ENCODE measurements at places on chromosomes 2 and 18. TPM values are rescaled to one million over a fixed set of nuclear protein-coding genes. Genes with fewer than 3 reads are reported as not detected.
A peak's percentile ranks its signal among the peaks of the same experiment; 100 is the strongest.

GRCh38 chr2:19835781-19836281 lies 66.0 kb downstream of the TTC32 start:
- H3K27ac ChIP-seq = no peak overlapping the region
- H3K4me3 ChIP-seq = no peak overlapping the region
- no peaks in the 10 kb centered on the region for H3K27me3 ChIP-seq
- no peaks in the 10 kb centered on the region for H3K4me1 ChIP-seq
- no peaks in the 10 kb centered on the region for H3K36me3 ChIP-seq
- no peak for DNase-seq

- H3K27me3 ChIP-seq = no peaks in the 10 kb centered on the region
- no peak for DNase-seq
- no peak overlapping the region for H3K4me3 ChIP-seq
- H3K27ac ChIP-seq = no peak overlapping the region
- no peaks in the 10 kb centered on the region for H3K4me1 ChIP-seq
These were observed 2069.6 kb upstream of the CELF4 start for GRCh38 chr18:39635192-39635591.

DNA sequence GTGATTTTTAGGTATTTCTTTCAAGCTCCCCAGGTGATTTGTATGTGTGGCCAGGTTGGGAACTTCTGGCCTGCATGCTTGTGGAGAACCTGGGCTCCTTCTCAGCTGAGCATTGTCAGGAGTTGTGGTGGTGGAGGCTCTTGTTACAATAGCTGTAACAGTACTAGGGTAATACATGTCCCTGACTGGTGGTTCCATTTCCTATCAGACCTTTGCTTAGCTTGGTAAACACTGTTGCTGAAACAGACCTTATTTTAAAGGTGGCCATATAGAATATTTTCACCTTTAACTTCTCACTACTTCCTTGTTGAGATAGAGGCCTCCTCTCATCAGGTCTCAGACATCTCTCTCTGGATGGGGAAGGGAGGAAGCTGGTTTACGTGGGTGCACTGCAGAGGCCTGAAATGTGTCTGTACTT lies 79.2 kb downstream of the SETBP1 start:
- H3K4me3 ChIP-seq = no peak overlapping the region
- H3K27me3 ChIP-seq = no peaks in the 10 kb centered on the region
- DNase-seq = no peak
- H3K36me3 ChIP-seq = no peaks in the 10 kb centered on the region

DNA sequence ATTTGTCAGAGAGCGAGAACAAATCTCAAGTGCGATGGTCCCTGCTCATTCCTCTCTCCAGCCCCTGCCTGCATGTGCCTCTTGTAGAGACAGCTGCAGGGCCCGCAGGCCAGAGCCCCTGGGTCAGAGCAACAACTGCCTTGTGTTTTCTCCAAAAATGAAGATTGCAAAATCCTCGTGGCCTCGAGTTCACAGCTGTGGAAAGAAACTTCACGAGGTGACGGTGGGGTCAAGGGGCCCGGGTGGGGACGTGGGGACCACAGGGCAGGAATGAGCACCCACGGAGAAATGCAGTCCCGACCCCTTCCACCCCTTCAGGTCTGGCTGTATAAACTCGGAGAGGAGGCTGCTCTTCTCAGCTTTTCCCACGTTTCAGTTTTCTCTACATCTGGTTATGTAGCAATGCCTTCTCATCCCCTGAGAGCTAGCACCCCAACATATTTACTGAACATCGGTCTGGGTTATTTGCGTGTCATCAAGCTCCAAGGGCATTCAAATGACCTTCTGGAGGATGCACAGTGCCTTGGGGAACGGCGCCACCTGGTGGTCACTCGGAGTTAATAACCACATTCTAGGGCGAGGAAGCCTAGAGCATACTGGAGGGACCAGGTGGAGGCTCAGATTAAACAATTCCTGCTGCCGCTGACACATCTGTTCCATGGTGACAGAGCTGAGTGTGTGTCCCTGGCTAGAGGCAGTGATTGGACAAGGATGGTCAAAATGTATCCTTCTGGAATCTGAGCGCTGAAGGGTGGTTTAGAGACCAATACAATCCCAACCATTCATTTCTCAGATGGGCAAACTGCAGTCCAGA lies 91.4 kb upstream of the CYRIA start:
- H3K27me3 ChIP-seq = peaks cover 21% of the 10 kb centered on the region
- H3K27ac ChIP-seq = no peak overlapping the region
- DNase-seq = peak; percentile 62
- no peak overlapping the region for H3K4me3 ChIP-seq
- no peaks in the 10 kb centered on the region for H3K4me1 ChIP-seq
- H3K36me3 ChIP-seq = no peaks in the 10 kb centered on the region

DNA sequence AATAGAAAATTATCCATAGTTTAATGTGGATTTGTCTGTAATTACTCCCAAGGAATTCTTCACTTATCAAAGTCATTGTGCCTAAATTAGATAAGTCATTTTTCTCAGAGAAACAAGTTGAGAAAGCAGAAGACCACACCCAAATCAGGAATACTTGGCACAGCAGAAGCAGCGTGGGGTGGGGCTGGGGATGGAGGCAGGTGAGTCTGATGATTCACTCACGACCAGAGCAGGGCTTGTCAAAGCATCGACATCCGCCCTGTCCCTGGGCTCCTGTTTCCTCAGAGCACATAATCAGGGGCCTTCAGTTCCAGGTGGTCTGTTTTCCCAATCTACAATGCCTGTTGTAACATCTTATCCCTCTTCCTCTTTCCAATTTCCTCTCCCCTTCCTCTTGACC lies 31.5 kb upstream of the COLEC12 start:
- H3K27me3 ChIP-seq = peaks cover 13% of the 10 kb centered on the region
- DNase-seq = peak; percentile 65
- no peak overlapping the region for H3K4me3 ChIP-seq
- H3K4me1 ChIP-seq = peaks cover 4% of the 10 kb centered on the region

GRCh38 chr18:8188184-8188583 lies 421.1 kb upstream of the RAB12 start:
- H3K27ac ChIP-seq = no peak overlapping the region
- no peak for DNase-seq
- no peaks in the 10 kb centered on the region for H3K36me3 ChIP-seq
- no peaks in the 10 kb centered on the region for H3K27me3 ChIP-seq

DNA sequence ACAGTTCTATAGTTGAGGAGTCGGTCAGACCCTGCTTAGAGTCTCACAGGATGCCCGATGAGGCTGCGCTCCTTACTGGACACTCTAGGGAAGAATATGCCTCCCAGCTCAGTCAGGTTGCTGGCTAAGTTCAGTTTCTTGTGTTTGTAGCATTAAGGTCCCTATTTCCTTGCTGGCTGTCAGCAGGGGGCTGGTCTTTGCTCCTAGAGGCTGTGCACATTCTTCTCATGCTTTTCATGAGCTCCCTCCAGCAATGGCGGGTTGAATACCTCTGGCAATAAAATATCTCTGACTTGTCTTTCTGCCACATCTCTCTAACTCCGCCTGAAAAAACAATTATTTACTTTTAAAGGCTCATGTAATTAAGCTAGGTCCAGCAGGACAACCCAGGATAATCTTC lies 79.4 kb upstream of the DNAJC10 start:
- H3K36me3 ChIP-seq = no peaks in the 10 kb centered on the region
- DNase-seq = no peak
- H3K27ac ChIP-seq = no peak overlapping the region
- H3K27me3 ChIP-seq = peaks cover 14% of the 10 kb centered on the region

DNA sequence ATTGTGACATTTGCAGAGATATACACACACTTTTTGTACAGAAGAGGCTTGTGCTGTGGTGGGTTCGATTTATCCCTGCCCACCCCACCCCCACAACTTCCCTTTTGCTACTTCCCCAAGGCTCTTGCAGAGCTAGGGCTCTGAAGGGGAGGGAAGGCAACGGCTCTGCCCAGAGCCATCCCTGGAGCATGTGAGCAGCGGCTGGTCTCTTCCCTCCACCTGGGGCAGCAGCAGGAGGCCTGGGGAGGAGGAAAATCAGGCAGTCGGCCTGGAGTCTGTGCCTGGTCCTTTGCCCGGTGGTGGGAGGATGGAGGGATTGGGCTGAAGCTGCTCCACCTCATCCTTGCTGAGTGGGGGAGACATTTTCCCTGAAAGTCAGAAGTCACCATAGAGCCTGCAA lies 40.0 kb downstream of the STEAP3 start:
- H3K4me3 ChIP-seq = no peak overlapping the region
- no peaks in the 10 kb centered on the region for H3K27me3 ChIP-seq
- H3K36me3 ChIP-seq = no peaks in the 10 kb centered on the region
- DNase-seq = no peak

DNA sequence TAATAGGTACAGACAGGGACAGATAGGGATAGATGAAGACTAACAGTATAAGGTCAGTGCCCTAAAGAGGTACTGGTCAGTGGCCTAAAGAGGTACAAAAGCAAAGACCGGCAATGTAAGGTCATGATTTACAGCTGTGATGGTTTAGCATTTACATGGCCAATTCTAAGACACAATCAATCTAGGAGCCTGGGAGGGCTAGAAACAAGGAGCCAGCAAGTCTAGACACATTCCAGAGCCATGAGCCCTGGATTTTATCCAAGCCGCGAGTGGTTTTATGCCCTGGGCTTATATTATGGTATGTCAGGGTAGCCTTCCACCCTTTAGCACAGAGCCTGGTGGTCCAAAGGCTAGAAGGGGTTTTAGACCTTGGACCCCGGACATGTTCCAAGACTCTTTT lies 124.2 kb downstream of the CBLN2 start:
- no peak overlapping the region for H3K4me3 ChIP-seq
- no peaks in the 10 kb centered on the region for H3K4me1 ChIP-seq
- H3K27ac ChIP-seq = no peak overlapping the region
- DNase-seq = no peak
- no peaks in the 10 kb centered on the region for H3K36me3 ChIP-seq

DNA sequence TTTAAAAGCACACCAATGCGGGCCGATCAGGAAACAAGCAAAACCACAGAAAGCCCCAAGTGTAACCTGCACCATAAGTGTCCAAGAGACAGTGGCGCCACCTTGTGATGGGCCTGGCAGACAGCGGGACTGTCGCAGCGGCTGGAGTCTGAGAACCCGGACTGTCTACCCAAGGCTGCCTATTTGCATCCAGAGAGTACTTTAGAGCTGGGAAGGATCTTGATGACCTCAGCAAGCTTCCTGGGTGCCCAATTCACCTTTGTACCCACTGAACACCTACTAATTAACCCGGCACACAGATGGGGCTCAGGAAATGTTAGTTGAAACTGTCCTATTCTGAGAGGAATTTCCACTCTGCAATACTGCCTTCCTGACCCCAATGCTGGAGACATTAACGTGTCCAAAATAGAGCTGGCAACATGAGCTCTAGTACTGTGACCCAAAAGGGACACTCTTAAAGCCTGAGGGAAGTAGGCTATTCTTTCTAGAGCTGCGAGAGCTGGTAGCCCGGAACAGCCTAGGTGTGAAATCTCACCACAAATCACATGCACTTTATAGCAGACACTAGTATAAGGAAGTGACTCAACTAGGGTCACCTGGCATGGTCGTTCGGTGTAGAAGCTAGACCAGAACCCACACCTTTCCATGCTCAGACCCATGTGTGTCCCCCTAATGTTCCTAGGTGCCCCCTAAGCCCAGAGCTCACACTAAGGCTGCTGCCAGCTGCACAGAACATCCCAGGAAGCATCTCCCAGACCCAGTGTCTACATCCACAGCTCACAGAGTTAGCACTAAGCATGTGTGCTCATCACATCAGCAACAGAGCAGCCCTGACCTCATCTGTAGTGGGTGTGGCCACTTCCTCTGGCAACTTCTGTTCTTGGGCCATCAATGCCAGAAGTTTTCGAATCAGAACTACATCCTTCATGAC lies 25.4 kb downstream of the POLR1A start:
- H3K27ac ChIP-seq = no peak overlapping the region
- H3K27me3 ChIP-seq = no peaks in the 10 kb centered on the region
- H3K4me3 ChIP-seq = no peak overlapping the region
- H3K4me1 ChIP-seq = no peaks in the 10 kb centered on the region
- H3K36me3 ChIP-seq = peaks cover 40% of the 10 kb centered on the region

GRCh38 chr18:71541643-71542042 lies 1002.5 kb downstream of the CBLN2 start:
- H3K27me3 ChIP-seq = no peaks in the 10 kb centered on the region
- no peaks in the 10 kb centered on the region for H3K36me3 ChIP-seq
- H3K4me1 ChIP-seq = no peaks in the 10 kb centered on the region
- H3K4me3 ChIP-seq = no peak overlapping the region
- H3K27ac ChIP-seq = no peak overlapping the region

- no peaks in the 10 kb centered on the region for H3K4me1 ChIP-seq
- no peaks in the 10 kb centered on the region for H3K36me3 ChIP-seq
- H3K4me3 ChIP-seq = no peak overlapping the region
- H3K27me3 ChIP-seq = no peaks in the 10 kb centered on the region
- no peak for DNase-seq
- no peak overlapping the region for H3K27ac ChIP-seq
These were observed 441.0 kb upstream of the MAP2 start for GRCh38 chr2:208982831-208983230.

- DNase-seq = no peak
- H3K27ac ChIP-seq = no peak overlapping the region
- no peaks in the 10 kb centered on the region for H3K4me1 ChIP-seq
- no peaks in the 10 kb centered on the region for H3K36me3 ChIP-seq
- peak overlapping the region; percentile 62 for H3K4me3 ChIP-seq
These were observed 558 bp upstream of the ZDBF2 start for GRCh38 chr2:206273905-206274304.

DNA sequence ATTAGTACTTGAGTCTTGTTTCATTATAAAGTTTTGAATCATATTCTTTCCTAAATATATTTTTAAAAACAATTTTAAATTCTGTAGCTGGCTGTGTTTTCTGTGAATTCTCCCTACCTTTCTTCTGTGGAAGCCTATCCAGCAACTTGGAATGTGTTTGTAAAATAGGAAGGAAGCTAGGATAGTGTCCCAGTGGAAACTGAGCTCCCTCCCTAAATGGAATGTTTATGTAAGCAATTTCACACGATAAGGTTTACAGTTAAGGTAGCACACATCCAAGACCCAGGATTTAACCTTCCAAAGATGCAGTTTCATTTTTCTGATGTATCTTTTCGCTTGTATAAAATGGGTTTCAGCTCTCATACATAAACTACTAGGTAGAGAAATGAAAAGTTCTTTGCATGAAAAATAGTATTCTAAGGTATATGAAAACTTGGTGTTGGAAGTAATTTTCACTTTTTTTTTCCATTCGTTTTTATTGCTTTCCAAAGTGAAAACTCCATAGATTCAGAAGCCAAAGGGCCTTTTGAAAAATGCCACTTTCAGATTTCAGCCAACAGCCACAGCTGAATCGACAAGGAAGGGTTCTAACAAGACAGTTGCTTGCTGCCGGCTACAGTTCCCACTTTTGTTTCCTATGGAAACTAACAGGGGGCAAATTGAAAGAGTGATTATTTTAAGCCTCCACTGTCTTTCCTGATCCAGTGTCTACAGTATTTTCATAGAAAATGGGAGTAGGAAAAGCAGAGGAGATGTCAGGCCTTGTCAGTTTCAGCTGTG lies 405.1 kb upstream of the POU3F3 start:
- H3K4me1 ChIP-seq = no peaks in the 10 kb centered on the region
- H3K27ac ChIP-seq = no peak overlapping the region
- DNase-seq = no peak
- H3K4me3 ChIP-seq = no peak overlapping the region

The SAG gene
- total RNA-seq = not detected

The SULT1C4 gene
- not detected for total RNA-seq

The MRO gene
- total RNA-seq = 0.55 TPM

The INPP1 gene
- total RNA-seq = 4.0 TPM

The TMEM247 gene
- total RNA-seq = not detected

The SLC35G4 gene
- not detected for total RNA-seq
